ENCODE measurements at places on chromosomes 1 and 21. TPM values are rescaled to one million over a fixed set of nuclear protein-coding genes. Genes with fewer than 3 reads are reported as not detected.

DCDC2B gene
- not detected for total RNA-seq

ARTN gene
- total RNA-seq, result 0.65 TPM

- H3K27ac ChIP-seq, result no peak overlapping the region
- H3K4me1 ChIP-seq, result peaks cover 3% of the 10 kb centered on the region
- no peaks in the 10 kb centered on the region for H3K36me3 ChIP-seq
- no peak for DNase-seq
- no peak overlapping the region for H3K4me3 ChIP-seq
Measured at GRCh38 chr21:46002841-46003574, 21.4 kb downstream of the COL6A1 start.

PRMT6 gene
- total RNA-seq, result 6.4 TPM

EDN2 gene
- 0.37 TPM for total RNA-seq

GRCh38 chr1:162847839-162848453, 13.0 kb downstream of the CCDC190 start:
- peaks cover 40% of the 10 kb centered on the region for H3K27me3 ChIP-seq
- H3K27ac ChIP-seq, result no peak overlapping the region
- peak; percentile 57 for DNase-seq
- H3K4me1 ChIP-seq, result peaks cover 2% of the 10 kb centered on the region

DNA sequence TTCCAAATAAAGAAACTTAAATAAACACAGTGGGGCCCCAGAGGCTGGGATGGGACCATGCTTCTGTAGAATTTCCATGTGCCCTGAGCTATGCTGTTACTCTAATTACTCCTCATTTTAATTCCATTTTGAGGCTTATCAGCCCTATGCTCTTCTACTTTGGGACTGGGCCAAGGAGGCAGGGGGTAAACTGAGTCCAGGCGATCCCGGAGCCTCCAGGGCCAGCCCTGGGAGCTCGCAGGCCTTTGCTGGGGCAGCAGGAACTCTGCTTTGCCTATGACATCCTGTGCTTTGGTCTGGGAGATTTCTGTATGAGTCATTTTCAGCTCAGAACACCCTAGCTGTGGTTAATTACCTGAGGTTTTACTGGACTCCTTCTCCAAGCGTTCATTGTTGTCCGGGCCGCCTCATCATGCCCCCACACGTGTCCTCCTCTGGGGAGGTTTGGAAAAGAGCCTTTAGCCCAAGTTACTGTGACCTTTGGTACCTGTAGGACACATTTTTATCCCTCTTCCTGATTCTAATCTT, 95.7 kb downstream of the RHOU start:
- no peaks in the 10 kb centered on the region for H3K36me3 ChIP-seq
- peaks cover 11% of the 10 kb centered on the region for H3K4me1 ChIP-seq
- H3K4me3 ChIP-seq, result no peak overlapping the region
- peak overlapping the region; percentile 54 for H3K27ac ChIP-seq
- peaks cover 13% of the 10 kb centered on the region for H3K27me3 ChIP-seq

DNA sequence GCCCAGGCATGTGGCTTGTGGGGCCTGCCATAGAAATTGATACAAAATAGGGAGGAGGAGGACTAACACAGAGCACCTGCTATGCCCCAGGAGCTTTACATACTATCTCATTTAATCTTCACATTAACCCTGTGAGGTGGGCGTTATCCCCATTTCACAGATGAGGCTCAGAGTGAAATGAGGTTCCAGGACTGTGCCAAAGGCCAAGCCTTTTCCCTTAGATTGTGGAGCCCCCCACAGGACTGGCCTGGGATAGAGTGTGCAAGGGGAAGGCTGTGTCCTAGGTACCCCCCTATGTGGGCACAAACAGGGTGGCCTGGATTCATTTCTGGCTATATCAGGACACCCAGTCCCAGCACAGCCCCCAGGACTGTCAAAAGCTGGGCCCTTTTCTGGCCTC, 2.2 kb upstream of the DDOST start:
- no peaks in the 10 kb centered on the region for H3K27me3 ChIP-seq
- peaks cover 3% of the 10 kb centered on the region for H3K36me3 ChIP-seq

GRCh38 chr1:21670059-21670881, 1.1 kb upstream of the RAP1GAP start:
- no peak for DNase-seq
- no peaks in the 10 kb centered on the region for H3K36me3 ChIP-seq
- peaks cover 19% of the 10 kb centered on the region for H3K27me3 ChIP-seq
- no peak overlapping the region for H3K27ac ChIP-seq

GRCh38 chr21:24976238-24976637, 631.0 kb downstream of the MRPL39 start:
- H3K27ac ChIP-seq, result no peak overlapping the region
- H3K4me3 ChIP-seq, result no peak overlapping the region
- H3K4me1 ChIP-seq, result no peaks in the 10 kb centered on the region
- H3K36me3 ChIP-seq, result no peaks in the 10 kb centered on the region

CD1C gene
- total RNA-seq, result 1.6 TPM

DNA sequence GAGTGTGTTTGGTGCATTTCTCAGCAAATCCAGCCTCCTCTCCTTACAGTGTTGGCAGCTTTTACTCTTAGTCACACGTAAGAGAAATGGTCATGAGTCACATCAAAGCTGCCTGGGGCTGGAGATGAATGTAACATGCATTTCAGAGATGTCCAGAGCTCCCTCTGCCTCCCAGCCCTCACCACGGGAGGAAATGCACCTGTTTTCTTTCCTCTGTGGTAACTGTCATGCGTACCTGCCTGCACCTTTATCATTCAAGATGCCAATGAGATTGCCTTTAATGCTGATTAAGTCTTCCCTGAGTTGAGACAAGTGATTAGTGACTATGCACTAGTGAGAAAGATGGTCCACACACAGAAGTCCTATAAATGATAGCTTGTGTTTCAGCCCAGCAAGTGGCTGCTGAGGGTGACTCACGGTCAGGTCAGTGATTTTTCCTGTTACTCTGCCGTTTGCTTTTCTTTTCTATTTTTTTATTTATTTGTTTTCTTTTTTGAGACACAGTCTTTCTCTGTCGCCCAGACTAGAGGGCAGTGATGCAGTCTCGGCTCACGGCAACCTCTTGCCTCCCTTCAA, 277.3 kb upstream of the FMN2 start:
- H3K4me1 ChIP-seq, result peaks cover 31% of the 10 kb centered on the region
- H3K27ac ChIP-seq, result peak overlapping the region; percentile 76
- H3K36me3 ChIP-seq, result peaks cover 2% of the 10 kb centered on the region
- peaks cover 16% of the 10 kb centered on the region for H3K27me3 ChIP-seq
- H3K4me3 ChIP-seq, result peak overlapping the region; percentile 79

DNA sequence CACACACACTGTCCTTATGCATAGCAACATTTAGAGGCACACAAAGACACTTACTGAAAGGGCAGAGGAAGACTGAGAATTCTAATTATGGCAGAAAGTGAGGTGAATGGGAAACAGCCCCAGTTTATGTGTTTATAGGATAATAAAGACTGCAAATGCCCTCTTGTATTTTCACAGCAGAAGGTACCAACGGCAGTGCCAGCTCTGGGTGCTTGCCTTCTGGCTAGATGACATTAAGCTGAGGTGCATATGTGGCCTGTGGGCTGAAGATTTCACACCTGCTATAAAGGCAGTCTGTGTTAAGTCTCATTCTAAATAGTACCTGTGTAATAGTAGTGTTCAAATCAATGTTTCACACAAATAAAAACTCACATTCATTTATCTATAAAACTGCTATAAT, 347.2 kb upstream of the ZRANB2 start:
- no peaks in the 10 kb centered on the region for H3K27me3 ChIP-seq
- no peaks in the 10 kb centered on the region for H3K4me1 ChIP-seq
- H3K27ac ChIP-seq, result no peak overlapping the region

DNA sequence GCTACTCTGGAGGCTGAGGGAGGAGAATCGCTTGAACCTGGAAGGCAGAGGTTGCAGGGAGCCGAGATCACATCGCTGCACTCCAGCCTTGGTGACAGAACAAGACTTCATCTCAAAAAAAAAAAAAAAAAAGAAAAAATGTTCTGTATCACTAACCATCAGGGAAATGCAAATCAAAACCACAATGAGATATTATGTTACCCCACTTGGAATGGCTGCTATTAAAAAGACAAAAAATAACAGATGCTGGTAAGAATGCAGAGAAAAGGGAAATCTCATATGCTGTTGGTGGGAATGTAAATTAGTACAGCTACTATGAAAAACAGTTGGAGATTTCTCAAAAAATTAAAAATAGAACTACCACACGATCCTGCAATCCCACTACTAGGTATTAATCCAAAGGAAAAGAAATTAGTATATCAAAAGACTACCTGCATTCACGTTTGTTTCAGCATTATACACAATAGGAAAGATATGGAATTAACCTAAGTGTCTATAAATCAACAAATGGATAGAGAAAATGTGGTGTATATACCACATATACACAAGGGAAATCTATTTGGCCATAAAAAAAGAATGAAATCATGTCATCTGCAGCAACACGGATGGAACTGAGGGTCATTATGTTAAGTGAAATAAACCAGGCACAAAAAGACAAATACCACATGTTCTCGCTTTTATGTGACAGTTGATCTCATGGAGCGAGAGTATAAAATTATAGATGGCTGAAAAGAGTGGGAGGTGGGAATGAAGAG, 62.6 kb downstream of the ABL2 start:
- no peak overlapping the region for H3K4me3 ChIP-seq
- no peak for DNase-seq
- no peaks in the 10 kb centered on the region for H3K27me3 ChIP-seq
- no peak overlapping the region for H3K27ac ChIP-seq
- no peaks in the 10 kb centered on the region for H3K36me3 ChIP-seq

- no peaks in the 10 kb centered on the region for H3K36me3 ChIP-seq
- peaks cover 24% of the 10 kb centered on the region for H3K27me3 ChIP-seq
- no peak overlapping the region for H3K27ac ChIP-seq
- H3K4me3 ChIP-seq, result no peak overlapping the region
- DNase-seq, result no peak
- H3K4me1 ChIP-seq, result no peaks in the 10 kb centered on the region
Measured at GRCh38 chr1:65979136-65980044, 186.7 kb downstream of the PDE4B start.

- H3K4me3 ChIP-seq, result no peak overlapping the region
- no peaks in the 10 kb centered on the region for H3K36me3 ChIP-seq
- H3K27me3 ChIP-seq, result peaks cover 6% of the 10 kb centered on the region
- H3K27ac ChIP-seq, result no peak overlapping the region
- DNase-seq, result no peak
- no peaks in the 10 kb centered on the region for H3K4me1 ChIP-seq
Measured at GRCh38 chr1:118123116-118123839, 61.8 kb downstream of the SPAG17 start.

GRCh38 chr1:48619539-48619938, 147.5 kb upstream of the SPATA6 start:
- H3K36me3 ChIP-seq, result no peaks in the 10 kb centered on the region
- H3K27ac ChIP-seq, result no peak overlapping the region
- H3K27me3 ChIP-seq, result peaks cover 47% of the 10 kb centered on the region
- no peak for DNase-seq
- no peaks in the 10 kb centered on the region for H3K4me1 ChIP-seq

DNA sequence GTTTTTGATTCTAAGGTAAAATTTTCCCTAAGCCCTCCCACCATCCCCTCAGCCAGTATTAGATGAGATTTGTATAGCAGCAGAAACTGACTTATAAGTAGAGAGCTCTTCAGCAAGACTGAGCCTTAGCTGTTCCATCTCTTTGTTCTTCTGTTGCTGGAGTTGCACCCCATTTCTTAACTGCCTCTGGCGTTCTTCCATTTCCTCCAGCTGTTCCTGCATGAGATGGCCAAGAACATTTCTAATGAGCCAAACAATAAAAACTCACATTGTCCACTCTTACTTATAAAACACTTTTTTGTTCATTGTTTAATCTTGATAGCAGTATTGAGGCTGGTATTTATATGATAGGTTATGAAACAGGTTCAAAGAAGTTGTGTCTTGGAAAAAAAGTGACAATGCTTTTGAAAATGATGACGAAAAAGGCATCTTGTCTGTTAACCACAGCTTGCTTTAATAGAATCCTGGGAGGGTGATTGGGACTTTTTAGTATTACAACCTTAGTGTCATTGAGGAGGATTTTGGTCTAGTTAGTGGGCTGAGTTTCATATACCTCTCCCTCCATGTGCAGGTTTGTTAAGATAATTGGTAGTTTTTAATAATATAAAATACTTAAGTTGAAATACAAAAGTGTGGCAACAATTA, 18.3 kb downstream of the SYNC start:
- DNase-seq, result no peak
- peaks cover 2% of the 10 kb centered on the region for H3K36me3 ChIP-seq
- no peak overlapping the region for H3K27ac ChIP-seq

SLC16A4 gene
- total RNA-seq, result 0.29 TPM

- H3K4me3 ChIP-seq, result no peak overlapping the region
- H3K4me1 ChIP-seq, result no peaks in the 10 kb centered on the region
- no peak for DNase-seq
- no peaks in the 10 kb centered on the region for H3K36me3 ChIP-seq
- peaks cover 26% of the 10 kb centered on the region for H3K27me3 ChIP-seq
- no peak overlapping the region for H3K27ac ChIP-seq
Measured at GRCh38 chr1:4976859-4977440, 322.5 kb downstream of the AJAP1 start.

- H3K4me3 ChIP-seq, result no peak overlapping the region
- H3K36me3 ChIP-seq, result no peaks in the 10 kb centered on the region
- H3K4me1 ChIP-seq, result no peaks in the 10 kb centered on the region
- H3K27ac ChIP-seq, result no peak overlapping the region
- DNase-seq, result no peak
Measured at GRCh38 chr21:23837564-23837963, 1769.7 kb downstream of the MRPL39 start.

IFNLR1 gene
- 0.65 TPM for total RNA-seq

- H3K4me3 ChIP-seq, result no peak overlapping the region
- no peaks in the 10 kb centered on the region for H3K27me3 ChIP-seq
- peak overlapping the region; percentile 16 for H3K27ac ChIP-seq
- H3K4me1 ChIP-seq, result peaks cover 11% of the 10 kb centered on the region
Measured at GRCh38 chr1:24189528-24189927, 2.4 kb upstream of the IFNLR1 start.

- peaks cover 22% of the 10 kb centered on the region for H3K27me3 ChIP-seq
- DNase-seq, result no peak
- peaks cover 6% of the 10 kb centered on the region for H3K4me1 ChIP-seq
- H3K36me3 ChIP-seq, result peaks cover 2% of the 10 kb centered on the region
- H3K27ac ChIP-seq, result no peak overlapping the region
Measured at GRCh38 chr21:34343347-34343746, 20.5 kb upstream of the KCNE2 start.

IFI16 gene
- total RNA-seq, result 82.8 TPM

- peak overlapping the region; percentile 99 for H3K4me3 ChIP-seq
- peak; percentile 54 for DNase-seq
- peak overlapping the region; percentile 87 for H3K27ac ChIP-seq
- H3K36me3 ChIP-seq, result peaks cover 9% of the 10 kb centered on the region
- no peaks in the 10 kb centered on the region for H3K27me3 ChIP-seq
Measured at GRCh38 chr1:67685558-67686266, 711 bp downstream of the GADD45A start.

- no peaks in the 10 kb centered on the region for H3K27me3 ChIP-seq
- peaks cover 36% of the 10 kb centered on the region for H3K4me1 ChIP-seq
- H3K36me3 ChIP-seq, result no peaks in the 10 kb centered on the region
- peak overlapping the region; percentile 57 for H3K4me3 ChIP-seq
- peak overlapping the region; percentile 81 for H3K27ac ChIP-seq
- no peak for DNase-seq
Measured at GRCh38 chr21:42396799-42397745, 1.2 kb upstream of the TMPRSS3 start.

DNA sequence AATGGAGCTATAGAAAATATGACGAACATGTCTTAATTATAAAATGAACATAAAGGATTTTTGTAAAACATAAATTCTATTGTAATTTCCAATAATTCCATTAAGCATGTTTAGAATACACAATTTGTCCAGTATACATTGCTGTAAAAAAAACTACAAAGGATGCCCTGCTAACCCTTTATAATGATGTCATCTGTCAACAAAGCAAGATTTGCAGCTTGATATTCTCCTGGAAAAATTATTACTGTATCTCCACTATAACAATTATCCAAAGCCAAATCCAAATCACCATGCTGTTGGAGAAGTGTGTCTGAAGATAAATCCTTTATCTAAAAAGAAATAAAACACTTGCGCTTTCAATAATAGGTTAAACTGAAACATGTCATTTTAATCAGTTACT, 47.6 kb downstream of the SHCBP1L start:
- H3K27me3 ChIP-seq, result peaks cover 13% of the 10 kb centered on the region
- no peaks in the 10 kb centered on the region for H3K36me3 ChIP-seq
- DNase-seq, result no peak
- H3K27ac ChIP-seq, result no peak overlapping the region
- H3K4me3 ChIP-seq, result no peak overlapping the region
